ENCODE measurements at places on chromosomes 7 and 10. TPM values are rescaled to one million over a fixed set of nuclear protein-coding genes. Genes with fewer than 3 reads are reported as not detected.

Gene GATA3
- 7.2 TPM for total RNA-seq

Gene HKDC1
- total RNA-seq, result 19.3 TPM

Gene GRM8
- not detected for total RNA-seq

Gene CPN1
- total RNA-seq, result 0.20 TPM

Gene LARP4B
- total RNA-seq, result 33.4 TPM

Gene TBC1D12
- total RNA-seq, result 4.5 TPM

Gene CELF2
- 0.02 TPM for total RNA-seq

Gene WDR86
- 0.17 TPM for total RNA-seq

Gene HOXA4
- total RNA-seq, result 2.7 TPM

Gene TMEM184A
- total RNA-seq, result 8.7 TPM

Gene TFEC
- total RNA-seq, result 0.10 TPM

Gene MYH16
- total RNA-seq, result 0.87 TPM

Gene LRRC72
- total RNA-seq, result not detected

Gene TMEM178B
- total RNA-seq, result 1.3 TPM

Gene IKZF1
- total RNA-seq, result not detected

Gene PALD1
- total RNA-seq, result 6.5 TPM

Gene ADO
- total RNA-seq, result 19.7 TPM

Gene NKX2-3
- not detected for total RNA-seq

All from A549 treated with CpdA at 1 μM for 4 hours (cell line).